ENCODE measurements at places on chromosomes 2 and 18. TPM values are rescaled to one million over a fixed set of nuclear protein-coding genes. Genes with fewer than 3 reads are reported as not detected.
A peak's percentile ranks its signal among the peaks of the same experiment; 100 is the strongest.

- no peak for DNase-seq
Measured at GRCh38 chr18:36419188-36419899, 121.8 kb downstream of the FHOD3 start.

DNA sequence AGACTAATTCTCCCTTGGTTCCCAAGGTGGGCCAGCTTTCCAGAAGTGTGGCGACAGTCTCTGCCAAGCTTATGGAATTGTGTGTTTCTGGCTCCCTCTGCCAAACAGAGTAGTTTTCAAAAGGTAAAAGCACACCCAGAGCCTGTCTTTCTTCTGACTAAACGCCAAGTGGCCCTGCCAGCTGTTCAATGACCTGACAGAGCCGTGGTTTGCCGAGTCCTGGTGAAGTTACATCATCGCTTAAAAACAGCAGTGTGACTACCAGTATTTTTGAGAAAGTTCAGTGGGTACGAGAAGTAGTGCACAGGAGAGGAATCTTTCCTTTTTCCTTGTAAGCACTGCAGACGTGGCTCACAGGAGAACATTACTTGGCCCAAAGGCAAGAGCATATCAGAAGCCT, 1.9 kb downstream of the PER2 start:
- no peak for DNase-seq

GRCh38 chr2:135913727-135914365, 37.6 kb upstream of the MCM6 start:
- no peak for DNase-seq

GRCh38 chr2:84057917-84058560, 401.0 kb downstream of the SUCLG1 start:
- DNase-seq, result no peak

DNA sequence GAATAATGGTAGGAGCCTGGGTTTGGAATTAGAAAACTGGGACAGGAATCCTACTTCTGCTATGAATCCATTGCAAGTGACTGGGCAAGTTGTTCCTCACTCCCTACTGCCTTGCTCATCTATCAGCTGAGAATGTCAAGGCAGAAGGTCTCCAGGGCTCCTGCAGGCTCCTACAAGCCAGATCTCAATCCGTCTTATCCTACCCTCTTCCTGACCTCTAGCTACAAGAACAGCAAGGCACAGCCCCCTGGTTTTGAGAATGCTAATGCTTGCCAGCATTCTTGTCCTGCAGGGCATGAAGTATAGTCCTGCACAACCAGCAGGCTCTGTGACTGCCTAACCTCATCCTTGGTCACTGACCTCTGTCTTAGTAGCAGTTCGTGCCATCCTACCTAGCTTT, 141.9 kb upstream of the TNP1 start:
- no peak for DNase-seq

DNA sequence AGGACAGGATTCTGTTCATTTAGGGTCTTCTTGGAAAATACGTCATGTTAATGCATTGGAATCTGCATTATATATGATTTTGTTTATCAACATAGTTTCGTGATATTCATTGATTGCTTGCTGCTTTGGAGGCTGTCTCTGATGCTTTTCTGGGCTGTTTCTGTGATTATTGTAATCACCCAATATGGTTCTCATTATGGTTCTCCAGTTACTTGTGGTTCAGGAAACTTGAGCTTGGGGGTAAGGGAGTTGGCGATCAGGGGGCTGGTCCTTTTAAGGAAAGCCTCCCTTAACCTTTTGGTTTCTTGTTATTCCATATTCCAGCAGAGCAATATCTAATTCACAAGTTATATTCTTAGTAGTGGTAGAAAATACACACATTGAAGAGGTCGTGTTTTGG, 17.4 kb upstream of the STON1 start:
- no peak for DNase-seq

- no peak for DNase-seq
Measured at GRCh38 chr2:30860003-30860725, 52.9 kb upstream of the CAPN13 start.

- DNase-seq, result no peak
Measured at GRCh38 chr2:18548621-18549020, 11.8 kb downstream of the RDH14 start.

DNA sequence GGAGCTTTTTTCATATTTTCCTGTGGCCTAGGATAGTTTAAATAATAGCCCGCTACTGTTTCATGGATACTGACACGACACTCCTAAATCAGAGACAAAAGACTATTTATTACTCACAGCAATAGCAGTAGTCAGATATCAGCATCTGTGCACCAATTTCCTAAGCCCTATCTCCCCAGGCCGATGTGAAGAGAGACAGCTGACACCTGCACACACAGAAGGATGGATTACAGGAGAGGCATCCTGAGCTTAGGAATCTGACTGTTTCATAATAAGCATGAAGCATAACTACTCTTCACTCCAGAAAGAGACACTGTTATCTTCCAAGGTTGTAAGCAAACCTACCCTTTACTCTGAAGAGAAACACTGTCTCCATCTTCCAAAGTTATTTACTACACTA, 105.4 kb downstream of the ATL2 start:
- DNase-seq, result no peak

Gene G6PC2
- total RNA-seq, result not detected

Gene APLF
- total RNA-seq, result 2.4 TPM

GRCh38 chr2:6010163-6010562, 318.0 kb downstream of the SOX11 start:
- no peak for DNase-seq

GRCh38 chr2:241096979-241097378, 5.1 kb downstream of the MTERF4 start:
- DNase-seq, result no peak

GRCh38 chr18:58843688-58844035, 21.0 kb upstream of the ZNF532 start:
- DNase-seq, result no peak

Gene C1D
- 34.1 TPM for total RNA-seq

- DNase-seq, result no peak
Measured at GRCh38 chr2:99980176-99980575, 162.2 kb downstream of the AFF3 start.

DNA sequence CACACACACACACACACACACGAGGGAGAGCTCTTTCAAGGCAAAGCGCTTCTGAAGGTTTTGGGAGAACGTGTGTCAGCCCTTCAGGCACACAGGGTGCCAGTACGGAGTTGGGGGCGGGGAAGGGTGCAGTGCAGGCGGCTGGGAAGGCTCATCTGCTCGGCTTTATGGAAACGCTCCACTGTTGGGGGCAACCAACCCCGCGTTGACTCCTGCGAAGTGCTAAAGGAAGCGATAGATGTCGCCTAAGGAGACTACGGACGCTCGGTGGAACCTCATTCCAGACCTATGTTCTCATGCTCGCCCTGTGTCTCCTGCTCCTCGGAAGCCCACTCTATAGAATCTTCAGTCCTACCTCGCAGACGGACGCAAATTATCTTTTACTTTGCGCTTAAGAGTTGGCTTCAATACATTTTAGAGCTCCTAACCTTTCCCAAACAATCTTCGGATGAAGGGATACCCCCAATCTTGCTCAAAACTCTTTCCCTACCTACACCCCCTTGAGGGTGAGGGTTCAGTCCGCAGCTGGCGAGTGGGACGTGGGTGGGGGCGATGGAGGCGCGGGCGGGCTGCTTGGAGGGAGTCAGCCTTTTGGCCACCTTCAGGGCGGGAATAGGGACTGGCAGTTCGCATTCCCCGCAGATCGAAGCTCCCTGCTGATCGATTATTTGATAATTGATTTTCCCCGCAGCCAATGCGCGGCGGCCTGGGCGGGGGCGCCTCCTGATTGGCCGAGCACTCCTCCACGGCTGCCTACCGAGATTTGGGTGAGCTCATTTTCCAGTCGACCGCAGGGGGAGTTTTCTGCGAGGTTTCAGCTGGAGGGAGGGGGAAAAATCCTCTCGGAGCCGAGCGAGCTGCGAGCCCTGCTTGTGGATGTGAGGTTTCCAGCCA, 1.9 kb upstream of the MEIS1 start:
- peak; percentile 29 for DNase-seq

Gene CRYGD
- not detected for total RNA-seq

Measured in activated naive CD8-positive, alpha-beta T cell treated with anti-CD3 and anti-CD28 coated beads for 36 hours (primary cell).